Right lung (tissue), 10 donors: ENCODE measurements at places on chromosomes 5 and 9.

DNA sequence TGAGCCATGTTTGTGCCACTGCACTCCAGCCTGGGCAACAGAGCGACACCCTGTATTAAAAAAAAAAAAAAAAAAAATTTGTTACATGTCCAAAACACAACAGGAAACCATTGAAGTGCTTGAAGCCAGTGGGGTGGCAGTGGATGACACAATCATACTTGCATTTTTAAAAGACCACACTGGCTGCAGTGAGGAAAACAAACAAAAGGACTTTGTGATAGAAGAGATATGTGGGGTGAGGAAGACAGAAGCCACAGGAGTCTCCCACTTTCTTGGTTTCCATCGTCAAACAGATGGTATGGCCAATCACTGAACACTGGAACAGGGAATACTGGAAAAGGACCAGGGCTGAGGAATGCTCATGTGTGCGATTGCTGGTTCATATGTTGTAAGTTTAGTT, 20.9 kb upstream of the COMMD10 start:
- no peak for DNase-seq

DNA sequence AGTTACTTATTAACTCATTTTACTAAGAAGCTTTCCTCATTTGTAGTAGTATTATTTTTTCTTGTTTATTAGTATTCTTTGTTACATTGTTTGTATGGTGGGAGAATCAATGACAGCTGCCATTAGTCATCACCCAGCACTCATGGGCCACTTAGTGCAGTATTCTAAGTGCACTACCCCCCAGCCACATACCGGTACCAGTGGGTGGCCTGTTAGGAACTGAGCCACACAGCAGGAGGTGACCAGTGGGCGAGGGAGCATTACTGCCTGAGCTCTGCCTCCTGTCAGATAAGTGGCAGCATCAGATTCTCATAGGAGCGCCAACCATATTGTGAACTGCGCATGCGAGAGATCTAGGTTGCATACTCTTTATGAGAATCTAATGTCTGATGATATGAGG, 24.2 kb upstream of the CAMLG start:
- DNase-seq: no peak

GRCh38 chr9:35847792-35848572, 19.0 kb downstream of the TMEM8B start:
- DNase-seq: no peak

DNA sequence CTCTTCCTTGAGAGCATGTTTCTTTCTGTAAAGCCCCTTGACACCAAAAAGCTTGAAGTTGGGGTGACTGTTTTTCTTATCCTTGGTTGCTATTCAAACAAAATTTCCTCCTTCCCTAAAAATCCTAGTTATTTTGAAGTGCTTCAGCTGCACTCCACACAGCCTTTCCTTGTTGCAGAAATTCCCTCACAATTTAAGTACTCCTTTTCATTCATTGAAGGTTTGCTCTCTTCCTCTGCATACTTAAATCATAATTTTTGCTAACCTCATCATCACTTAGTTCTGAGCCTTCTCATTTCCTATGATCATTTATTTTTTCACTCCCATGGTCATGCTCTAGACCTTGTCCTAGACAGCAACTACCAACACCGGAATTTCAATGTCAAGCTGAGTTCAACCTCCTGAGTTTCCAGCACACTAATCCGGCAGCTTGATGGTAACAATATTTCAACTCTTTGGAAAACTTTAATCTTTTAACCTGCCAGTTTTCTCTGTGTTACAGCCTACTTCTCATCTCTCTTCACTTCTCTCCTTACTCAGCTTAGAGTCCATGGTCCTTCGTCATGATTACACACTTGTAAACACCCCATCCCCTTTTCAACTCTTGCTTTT, 78.7 kb upstream of the ACTBL2 start:
- no peak for DNase-seq

DNA sequence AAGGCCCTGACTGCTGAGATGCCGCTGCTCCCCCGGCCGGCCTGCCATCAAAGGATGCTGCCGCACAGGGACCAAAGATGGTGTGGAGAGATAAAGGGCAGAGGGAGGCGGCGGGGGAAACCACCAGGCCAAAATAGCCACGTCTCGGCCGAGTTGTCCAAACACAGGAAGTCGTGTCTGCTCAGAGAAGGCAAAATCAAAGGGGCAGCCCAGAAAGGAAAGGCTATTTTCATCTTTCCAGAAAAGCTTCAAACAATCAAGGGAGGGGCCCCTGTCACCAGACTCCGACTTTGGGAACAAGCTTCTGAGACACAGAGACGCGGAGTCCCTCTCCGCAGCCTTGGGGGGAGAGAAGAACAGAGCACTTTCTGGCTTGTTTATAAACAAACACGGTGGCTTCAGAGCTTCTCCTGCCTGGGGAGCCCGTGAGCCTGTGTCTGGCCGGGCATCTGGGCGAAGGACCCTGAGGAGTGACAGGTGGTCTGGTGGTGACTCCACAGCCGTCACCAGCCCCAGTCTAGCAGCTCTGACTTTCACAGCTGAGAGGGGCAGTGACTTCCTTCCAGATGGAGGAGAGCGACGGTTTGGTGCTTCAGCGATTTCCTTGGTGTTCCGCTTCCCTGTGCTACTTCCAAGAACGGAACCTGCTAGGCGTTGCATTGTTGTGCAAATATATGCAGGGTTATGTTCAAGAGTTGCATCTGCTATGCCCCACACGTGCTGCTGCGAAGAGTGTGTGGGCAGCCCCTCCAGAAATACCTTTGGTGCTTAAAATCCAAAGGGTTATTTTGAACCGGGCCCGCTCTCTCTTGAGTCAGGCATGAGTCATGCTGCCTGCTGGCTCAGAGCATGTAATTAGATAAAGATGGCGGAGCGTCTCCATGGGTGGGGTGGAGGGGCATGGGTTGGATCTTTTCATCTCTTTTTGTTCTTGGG, 24.0 kb downstream of the ADAMTSL2 start:
- peak; percentile 69 for DNase-seq

- DNase-seq: no peak
These were observed 48.3 kb downstream of the EHMT1 start for GRCh38 chr9:137666955-137667670.

- no peak for DNase-seq
These were observed 320 bp downstream of the PCDHB1 start for GRCh38 chr5:141051521-141051866.

DNA sequence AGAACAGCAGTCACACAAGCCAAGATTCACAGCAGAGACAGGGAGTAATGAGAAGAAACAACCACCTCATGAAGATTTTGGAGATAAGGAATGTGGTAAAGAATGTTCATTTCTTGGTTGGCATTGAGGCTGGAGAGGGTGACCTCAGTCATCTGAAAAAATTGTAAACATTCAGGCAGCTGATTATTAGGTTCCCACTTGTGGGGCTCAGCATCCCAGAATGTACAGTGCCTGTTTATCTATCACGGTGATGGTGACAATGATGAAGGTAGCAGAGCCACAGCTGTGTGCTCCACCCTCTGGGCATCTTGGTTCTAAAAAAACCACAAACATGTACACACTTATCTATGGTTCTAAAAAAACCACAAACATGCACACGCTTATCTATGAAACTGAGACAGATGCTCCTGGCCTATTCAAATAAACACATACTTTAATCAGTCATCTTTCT, 143.9 kb upstream of the MOCS2 start:
- DNase-seq: no peak

DNA sequence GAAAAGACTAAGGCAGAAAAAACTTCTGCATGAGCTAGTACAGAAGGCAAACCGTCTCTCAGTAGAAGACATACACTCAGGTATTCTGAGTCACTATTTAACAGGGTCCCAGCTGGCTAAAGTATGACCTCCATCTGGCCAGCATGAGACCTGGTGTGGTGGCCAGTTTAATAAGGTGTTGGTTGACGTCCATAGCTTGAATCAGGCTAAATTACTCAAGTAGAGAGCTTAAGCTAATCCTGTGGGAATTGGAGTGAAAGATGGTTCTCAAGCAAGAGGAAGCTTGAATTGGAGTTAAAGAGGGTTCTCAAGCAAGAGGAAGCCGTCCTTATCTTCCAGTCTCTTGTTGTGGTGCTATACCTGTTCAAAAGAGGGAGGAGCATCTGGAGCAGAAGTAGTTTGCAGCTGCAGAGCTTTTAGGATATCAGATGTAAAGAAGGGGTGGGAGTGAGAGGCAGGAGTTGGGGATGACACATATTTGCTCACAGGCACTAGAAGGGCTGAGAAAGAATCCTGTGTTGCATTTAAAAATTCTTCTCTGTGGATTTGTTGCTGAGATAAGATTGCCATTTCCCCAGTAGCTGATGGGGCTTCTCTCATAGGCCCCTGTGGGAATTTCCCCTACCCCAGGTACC, 136.1 kb upstream of the RUSC2 start:
- no peak for DNase-seq

GRCh38 chr5:4945296-4945695, 194.8 kb upstream of the ADAMTS16 start:
- DNase-seq: no peak
